ENCODE measurements at places on chromosomes 5 and 9.

GRCh38 chr5:151528996-151529395 lies 62.1 kb downstream of the FAT2 start:
- no peak for DNase-seq

DNA sequence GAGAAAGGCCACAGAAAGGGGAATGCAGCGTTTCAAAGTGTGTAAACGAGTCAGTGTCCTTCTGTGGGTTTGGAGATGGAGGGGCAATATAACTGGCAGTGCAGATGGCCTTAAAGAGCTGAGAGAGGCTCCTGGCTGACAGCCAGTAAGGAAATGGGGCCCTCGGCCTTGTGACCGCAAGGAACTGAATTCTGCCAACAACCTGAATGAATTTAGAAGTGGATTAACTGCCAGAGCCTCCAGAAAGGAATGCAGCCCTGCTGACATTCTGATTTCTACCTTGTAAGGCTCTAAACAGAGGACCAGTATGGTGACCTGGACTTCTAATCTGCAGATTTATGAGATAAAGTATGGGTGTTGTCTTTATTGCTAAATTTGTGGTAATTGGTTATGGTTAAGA lies 17.5 kb upstream of the NREP start:
- no peak for DNase-seq

DNA sequence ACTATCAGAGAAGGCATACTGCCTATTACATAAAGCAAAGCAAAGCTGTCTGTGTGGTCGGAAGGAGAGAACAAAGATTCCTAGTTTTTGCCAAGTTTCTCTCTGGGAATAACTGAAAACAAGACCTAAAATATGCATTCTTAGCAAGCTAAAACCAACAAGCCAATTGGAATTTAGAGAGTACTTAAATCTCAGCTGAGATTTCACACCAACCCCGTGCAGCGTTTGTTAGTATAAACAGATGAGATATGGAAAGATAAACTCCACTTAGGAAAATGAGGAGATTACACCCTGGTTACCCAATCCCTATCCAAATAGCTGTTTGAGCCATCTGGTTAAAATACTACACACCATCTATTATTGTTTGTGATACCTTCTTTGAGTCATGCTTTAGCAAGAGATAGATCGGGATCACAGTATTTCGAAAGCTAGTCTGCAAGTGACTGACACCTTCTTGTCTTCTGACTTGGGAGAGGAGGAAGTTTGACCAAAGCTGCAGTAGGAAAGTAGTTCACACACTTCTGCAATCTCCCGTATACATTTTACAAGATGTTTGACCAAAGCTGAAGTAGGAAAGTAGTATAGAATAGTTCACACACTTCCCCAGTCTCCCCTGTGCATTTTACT lies 18.2 kb downstream of the FAF2 start:
- DNase-seq: no peak

- no peak for DNase-seq
Observed at GRCh38 chr5:64632251-64632650, 58.1 kb upstream of the SHISAL2B start.

DNA sequence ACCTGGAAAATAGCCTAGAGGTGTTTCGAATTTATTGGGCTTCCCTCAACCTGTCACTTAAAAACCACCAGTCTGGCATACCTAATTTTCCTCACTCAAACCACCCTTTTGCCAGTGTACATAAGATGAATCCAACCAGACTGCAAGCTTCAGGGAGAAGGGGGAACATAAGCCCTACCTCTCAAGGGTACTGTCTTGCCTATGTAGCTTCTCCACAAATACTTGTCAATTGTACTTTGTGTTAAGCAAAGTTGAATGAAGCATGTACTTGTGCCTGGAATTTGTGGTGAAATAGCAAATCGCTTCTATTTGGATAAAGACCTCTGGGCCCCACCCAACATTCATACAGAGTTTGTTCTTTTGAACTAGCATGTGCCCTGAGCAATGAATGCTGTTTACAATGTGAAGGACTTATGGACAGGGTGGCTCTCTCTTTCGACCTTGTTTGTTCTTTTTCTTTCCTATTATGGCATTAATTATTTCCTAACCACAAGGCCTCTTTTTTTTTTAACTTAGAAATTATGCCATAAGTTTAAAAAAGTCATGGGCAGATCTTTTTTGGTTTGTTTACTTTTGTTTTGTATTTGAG lies 580.2 kb downstream of the EBF1 start:
- no peak for DNase-seq

GRCh38 chr5:178215280-178216002 lies 11.1 kb downstream of the HNRNPAB start:
- DNase-seq: no peak

GRCh38 chr5:39376293-39376714 lies 12.0 kb upstream of the C9 start:
- peak; percentile 38 for DNase-seq

DNA sequence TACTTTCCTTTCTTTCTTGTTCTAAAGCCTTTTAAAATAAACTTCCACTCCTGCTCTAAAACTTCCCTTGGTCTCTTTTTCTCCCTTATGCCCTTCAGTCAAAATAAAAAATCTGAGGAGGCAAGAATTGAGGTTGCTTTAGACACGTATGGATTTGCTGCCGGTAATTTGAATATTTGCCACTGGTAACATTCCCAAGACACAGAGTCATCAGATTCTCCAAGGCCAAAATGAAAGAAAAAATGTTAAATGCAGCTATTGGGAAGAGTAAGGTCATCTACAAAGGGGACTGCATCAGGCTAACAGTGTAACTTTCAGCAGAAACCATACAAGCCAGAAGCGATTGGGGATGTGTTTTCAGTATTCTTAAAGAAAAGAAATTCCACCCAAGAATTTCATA lies 311.1 kb downstream of the CDH18 start:
- no peak for DNase-seq

GRCh38 chr5:93956006-93956405 lies 214.6 kb upstream of the POU5F2 start:
- DNase-seq: no peak

DNA sequence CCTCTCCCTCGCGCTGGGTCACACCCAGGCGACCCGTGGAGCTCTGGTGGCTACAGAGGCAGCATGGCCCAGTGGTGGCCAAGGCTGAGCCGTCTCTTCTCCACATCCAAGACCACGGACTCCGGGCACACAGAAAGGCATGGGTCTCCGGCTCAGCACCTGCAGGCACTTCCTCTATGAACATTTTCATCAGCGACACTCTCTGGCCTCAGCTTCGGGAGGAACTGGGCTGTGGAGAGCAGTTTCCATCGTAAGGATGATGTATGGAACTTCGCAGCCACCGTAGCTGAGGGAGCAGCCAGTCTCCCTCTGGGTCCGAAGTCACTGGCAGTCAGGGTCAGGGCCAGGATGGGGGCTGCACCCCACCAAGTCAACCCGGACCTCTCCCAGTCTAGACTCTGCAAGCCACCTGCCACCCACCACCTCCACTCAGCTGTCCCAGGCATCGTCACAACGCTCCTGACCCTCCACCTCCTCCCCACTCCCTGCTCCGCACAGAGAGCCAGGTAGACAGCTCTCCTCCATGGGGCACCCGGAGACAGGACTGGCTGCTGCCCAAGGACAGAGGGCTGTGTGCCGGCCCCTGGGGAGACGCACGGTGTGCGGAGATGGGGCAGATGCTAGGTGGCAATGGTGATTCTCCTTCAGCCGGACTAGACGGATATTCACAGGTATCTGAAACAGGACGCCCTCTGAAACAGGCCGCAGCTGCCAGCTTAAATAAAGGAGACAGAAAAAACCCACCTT lies 9.7 kb downstream of the QSOX2 start:
- no peak for DNase-seq

- DNase-seq: no peak
Observed at GRCh38 chr5:126975796-126976195, 54.6 kb downstream of the MARCHF3 start.

GRCh38 chr5:80926979-80927656 lies 33.0 kb upstream of the RASGRF2 start:
- DNase-seq: no peak

DNA sequence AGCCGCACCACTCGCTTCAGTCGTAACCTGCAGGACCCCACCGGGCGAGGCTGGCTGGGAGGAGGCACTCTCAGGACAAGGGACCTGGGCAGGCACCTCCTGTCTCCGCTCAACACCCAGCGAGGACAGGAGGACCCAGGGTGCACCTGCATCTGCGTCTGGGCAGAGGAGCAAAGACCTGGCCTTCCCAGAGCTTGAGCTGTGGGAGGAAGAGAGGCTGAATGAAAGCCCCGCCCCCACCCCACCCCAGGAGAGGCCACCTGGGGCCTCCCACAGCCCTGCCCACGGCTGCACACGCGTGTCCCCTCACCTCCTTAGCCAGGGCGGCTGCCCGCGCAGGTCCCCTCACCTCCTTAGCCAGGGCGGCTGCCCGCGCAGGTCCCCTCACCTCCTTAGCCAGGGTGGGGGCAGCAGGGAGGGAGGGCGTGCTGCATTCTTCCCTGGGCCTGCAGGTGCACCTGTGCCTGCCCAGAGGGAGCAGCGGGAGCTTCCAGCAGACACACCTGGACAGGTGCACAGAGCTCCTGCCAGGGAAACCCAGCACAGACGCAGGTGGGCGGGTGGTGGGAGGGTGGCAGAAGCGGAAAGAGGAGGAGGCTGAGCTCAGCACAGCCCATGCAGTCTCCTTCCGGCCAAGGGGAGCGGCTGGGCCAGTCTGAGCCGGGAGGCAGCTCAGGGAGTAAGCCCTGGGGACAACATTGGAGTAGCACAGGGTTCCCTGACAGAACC lies 18.5 kb upstream of the SLC12A7 start:
- no peak for DNase-seq

DNA sequence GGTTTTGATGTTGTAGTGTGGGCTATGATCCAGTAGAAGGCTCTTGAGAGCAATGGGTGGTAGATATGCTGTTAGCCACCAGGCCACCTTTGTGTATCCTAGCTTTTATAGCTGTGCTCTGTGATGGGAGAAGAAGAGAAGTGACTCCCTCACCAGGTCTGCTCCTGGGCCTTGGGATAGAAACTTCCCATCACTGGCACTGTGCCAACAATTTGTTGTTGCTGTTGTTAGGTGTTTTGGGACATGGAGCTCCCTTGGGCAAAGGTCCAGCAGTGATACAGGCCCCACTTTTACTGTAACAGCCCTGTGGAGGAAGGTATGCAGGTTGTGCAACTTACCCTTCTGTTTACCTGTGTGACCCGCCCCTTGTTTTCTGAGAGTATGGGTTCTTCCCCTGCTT lies 570.9 kb upstream of the GRIN3A start:
- no peak for DNase-seq

GRCh38 chr9:99601571-99602111 lies 220.0 kb upstream of the NR4A3 start:
- DNase-seq: no peak
